ENCODE measurements at places on chromosomes 4 and X.

DNA sequence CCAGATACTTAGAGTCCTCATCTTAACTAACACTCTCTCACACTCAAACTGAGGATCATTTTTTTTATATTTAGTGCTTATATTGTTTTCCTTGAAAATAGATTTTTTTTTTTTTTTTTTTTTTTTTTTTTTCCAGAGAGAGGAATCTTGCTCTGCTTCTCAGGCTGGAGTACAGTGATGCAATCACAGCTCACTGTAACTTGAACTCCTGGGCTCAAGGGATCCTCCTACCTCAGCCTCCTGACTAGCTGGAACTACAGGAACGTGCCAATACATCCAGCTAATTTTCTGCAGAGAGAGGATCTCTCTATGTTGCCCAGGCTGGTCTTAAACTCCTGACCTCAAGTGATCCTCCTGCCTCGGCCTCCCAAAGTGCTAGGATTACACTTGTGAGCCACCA lies 650.3 kb upstream of the ATOH1 start:
- DNase-seq = no peak

DNA sequence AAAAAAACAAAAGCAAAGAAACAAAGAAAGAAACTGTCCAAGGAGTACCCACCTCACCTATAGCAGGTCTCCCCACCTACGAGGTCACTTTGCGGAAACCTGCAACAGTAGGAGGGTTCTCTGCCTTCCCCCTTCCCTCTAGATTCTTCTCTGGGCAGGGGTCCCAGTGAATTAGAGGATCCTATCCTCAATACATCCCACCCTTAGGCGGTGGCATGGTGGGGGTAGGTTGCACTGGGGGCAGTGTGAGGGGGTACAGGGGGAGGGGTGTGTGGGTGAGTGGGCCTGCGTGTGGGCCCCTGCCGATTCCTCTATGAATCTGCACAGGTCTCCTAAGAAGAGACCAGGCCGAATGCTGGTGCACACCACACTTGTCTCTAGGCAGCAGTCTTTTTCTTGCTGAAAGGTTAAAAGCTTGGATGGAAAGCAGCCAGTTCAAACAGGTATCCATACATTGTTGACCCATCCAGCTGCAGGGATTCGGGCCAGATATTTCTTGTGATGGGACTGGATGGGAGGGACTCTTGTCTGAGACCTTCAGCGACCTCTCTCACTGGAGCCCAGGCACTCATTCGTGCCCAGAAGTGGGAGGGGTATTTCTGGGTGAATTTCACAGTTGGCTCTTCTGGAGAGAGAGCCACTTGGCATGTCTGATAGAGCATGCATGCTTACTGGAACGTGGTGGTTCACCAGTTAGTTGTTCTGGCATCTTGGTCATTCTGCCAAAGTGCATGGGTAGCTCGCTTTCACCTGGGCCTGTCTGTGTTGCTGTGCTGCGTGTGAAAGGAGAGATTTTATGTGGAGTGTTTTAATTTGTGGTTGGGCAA lies 65.6 kb downstream of the NBDY start:
- no peak for DNase-seq

DNA sequence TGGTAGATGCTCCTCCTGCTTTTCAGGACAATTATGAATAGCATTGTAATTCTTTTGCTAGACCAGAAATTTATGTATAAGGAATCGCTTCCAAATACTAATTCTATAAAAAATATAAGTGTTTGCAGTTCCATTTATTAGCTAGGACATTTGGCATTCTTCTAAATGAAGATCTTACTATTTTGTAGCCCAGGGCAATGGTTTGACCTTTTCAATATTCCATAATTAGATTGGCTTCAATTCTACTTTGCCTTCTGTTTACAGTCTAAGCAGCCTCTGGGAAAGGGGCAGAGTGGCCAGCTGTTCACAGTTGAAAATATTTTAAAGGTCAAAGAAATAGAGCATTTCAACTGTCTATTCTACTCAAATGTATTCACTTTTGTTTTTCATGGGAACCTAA lies 912.1 kb upstream of the GRIA3 start:
- DNase-seq = no peak

GRCh38 chr4:2968381-2968780 lies 5.0 kb downstream of the GRK4 start:
- DNase-seq = no peak

DNA sequence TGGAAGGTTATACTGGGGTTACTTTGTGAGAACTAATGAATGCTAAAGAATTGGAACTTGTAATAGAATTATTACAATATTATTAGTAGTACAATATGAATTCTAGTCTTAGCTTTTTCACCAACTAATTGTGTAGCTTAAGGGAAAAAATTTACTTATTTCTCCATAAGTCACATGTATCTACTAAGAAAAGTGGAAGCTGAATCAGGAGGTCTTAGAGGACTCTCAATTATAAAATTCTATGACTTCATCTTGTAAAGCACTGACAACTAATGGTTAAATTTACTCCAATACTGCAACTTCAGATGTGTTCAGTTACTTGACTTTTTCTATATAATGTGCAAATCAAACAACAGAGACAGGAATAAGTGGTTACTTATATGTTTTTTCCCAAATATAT lies 899 bp upstream of the TMPRSS11D start:
- no peak for DNase-seq

DNA sequence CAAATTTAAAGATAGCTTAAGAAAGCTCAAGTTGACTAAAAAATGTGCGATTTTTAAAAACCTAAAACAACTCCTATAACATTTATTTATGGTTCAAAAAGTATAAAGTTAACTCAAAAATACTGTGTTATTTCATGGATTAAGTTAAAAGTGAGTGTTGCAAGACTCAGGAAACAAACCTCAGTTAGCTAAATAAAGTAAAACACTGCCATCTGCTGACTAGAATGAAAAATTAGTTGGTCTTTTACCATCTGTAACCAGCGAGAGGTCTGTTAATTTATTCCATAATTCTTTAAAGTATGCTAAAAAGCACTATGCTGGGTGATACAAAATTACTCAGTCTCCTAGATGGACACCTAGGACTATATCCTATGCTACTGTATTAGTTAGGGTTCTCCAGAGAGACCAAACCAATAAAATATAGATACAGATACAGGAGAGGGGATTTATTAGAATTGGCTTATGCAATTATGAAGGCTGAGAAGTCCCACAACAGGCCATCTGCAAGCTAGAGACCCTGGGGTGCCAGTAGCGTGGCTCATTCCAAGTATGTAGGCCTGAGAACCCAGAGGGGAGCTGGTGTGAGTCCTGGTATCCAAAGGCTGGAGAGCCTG lies 4.9 kb upstream of the WDFY3 start:
- peak; percentile 67 for DNase-seq

All from fibroblast of skin of back (primary cell).